ENCODE measurements at places on chromosomes 16 and 17.
A peak's percentile ranks its signal among the peaks of the same experiment; 100 is the strongest.

GRCh38 chr17:79183043-79183292, 108.3 kb downstream of the ENGASE start:
- H3K4me3 ChIP-seq, result no peak overlapping the region
- H3K4me1 ChIP-seq, result peaks cover 3% of the 10 kb centered on the region
- H3K27me3 ChIP-seq, result peaks cover 38% of the 10 kb centered on the region
- DNase-seq, result no peak

- no peak overlapping the region for H3K4me3 ChIP-seq
- no peak overlapping the region for H3K27ac ChIP-seq
- peaks cover 13% of the 10 kb centered on the region for H3K4me1 ChIP-seq
- DNase-seq, result peak; percentile 63
Observed at GRCh38 chr16:86517652-86518258, 7.4 kb downstream of the FOXF1 start.

DNA sequence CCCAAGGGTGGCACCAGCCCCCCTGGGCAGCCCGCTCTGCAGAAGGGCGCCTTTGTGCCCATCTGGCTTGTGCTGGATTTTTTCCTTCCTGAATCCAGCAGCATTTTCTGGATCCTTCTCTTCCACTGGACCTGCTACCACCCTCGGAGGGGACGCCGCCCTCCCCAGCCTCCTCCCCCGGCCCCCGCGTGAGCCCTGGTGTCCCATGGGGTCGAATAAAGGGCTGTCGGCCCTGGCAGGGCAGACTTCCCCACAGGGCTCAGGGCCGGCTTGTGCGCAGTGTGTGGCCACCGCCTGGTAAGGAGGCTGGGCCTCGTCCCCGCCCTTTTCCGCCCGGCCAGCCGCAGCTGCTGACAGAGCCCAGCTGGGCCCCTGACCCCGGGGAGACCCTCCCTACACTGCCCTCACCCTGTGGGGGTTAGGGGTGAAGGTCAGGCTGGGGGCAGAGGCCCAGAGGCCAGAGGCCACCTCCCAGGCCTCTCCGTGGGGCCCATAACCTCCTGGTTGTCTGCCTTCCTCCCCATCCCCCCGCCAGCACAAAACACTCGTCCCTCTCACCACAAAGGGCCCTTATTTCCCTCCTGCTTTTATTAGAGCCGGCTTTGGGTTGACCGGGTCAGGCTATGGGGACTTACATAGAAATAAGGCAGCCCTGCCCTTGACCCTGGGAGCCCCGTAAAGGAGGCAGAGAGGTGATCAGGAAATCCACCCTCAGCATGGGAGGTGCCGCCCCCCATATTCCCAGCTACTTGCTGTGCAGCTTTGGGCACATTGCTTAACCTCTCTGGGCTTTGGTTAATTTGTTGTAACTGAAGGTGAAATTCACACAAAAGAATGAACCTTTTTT, 179.3 kb upstream of the CIBAR2 start:
- no peaks in the 10 kb centered on the region for H3K27me3 ChIP-seq
- no peaks in the 10 kb centered on the region for H3K4me1 ChIP-seq
- H3K4me3 ChIP-seq, result no peak overlapping the region
- DNase-seq, result no peak

GRCh38 chr17:10036511-10037061, 131.5 kb upstream of the RCVRN start:
- H3K4me3 ChIP-seq, result no peak overlapping the region
- H3K27ac ChIP-seq, result no peak overlapping the region
- no peaks in the 10 kb centered on the region for H3K27me3 ChIP-seq
- H3K36me3 ChIP-seq, result no peaks in the 10 kb centered on the region
- H3K4me1 ChIP-seq, result no peaks in the 10 kb centered on the region

DNA sequence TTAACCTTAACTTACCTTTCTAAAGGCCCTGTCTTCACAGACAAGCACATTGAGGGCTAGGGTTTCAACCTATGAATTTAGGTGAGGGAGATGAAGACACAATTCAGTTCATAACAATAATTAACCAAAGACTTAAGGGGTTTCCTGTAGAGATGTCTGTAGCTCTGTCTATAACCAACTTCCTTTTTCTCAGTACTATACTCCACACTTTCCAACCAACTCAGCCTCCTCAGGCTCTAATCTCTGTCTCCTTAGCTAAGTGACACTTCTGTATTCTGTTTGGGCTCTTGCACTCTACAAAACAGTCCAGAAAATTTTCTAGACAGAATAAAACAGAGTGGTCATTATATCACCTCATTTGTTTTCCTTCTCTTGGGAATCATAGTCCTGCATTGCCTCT, 25.8 kb downstream of the CAPNS2 start:
- H3K27me3 ChIP-seq, result peaks cover 8% of the 10 kb centered on the region
- H3K27ac ChIP-seq, result no peak overlapping the region
- H3K36me3 ChIP-seq, result no peaks in the 10 kb centered on the region
- no peaks in the 10 kb centered on the region for H3K4me1 ChIP-seq

Measured in activated naive CD4-positive, alpha-beta T cell treated with anti-CD3 and anti-CD28 coated beads for 36 hours (primary cell).